ENCODE measurements at places on chromosomes 3 and 15.
A peak's percentile ranks its signal among the peaks of the same experiment; 100 is the strongest.

GRCh38 chr3:46527239-46527638 is 29.5 kb downstream of the RTP3 start:
- DNase-seq: no peak

GRCh38 chr15:76198456-76199105 is 112.7 kb downstream of the ETFA start:
- no peak for DNase-seq

DNA sequence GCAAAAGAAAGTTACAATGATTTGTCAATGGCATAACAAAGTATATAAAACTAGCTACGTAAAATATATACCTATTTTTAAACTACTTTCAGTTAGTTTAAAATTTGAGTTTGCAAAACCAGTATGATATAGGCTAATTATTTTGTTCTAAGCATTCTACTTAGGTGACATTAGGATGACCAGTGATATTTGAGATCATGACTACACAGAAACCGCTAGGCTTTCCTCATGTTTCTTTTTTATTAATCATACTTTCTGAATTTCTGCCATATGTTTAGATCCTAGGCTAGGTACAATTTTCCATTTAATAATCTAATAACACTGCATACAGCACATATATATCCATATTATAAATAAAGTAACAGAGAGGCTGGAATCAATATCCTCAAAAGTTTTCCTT is 52.4 kb upstream of the XRN1 start:
- no peak for DNase-seq

DNA sequence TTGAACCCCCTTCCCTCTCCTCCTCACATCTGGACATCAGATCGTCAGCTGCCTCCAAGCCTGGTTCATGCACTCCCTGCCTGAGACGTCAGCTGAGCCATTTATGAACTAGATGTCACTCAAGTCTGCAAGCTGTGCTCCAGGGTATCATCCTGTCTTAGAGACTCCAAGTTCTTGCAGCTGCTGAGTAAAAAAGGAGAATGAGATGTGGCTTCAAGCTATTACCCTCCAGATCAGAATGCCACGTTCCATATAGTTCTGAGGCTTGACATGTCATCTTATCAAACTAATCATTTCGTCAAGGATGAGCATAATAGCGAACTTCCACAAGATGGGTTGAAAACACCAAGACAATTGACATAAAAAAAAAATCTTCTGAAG is 766.3 kb downstream of the TBL1XR1 start:
- DNase-seq: no peak

GRCh38 chr3:36600404-36600803 is 163.9 kb downstream of the DCLK3 start:
- DNase-seq: no peak

GRCh38 chr15:68614286-68615035 is 35.7 kb downstream of the CORO2B start:
- no peak for DNase-seq

GRCh38 chr15:45921376-45921775 is 286.5 kb downstream of the SQOR start:
- no peak for DNase-seq

- DNase-seq: no peak
These were observed 112.1 kb downstream of the SLCO3A1 start for GRCh38 chr15:91965501-91966193.

DNA sequence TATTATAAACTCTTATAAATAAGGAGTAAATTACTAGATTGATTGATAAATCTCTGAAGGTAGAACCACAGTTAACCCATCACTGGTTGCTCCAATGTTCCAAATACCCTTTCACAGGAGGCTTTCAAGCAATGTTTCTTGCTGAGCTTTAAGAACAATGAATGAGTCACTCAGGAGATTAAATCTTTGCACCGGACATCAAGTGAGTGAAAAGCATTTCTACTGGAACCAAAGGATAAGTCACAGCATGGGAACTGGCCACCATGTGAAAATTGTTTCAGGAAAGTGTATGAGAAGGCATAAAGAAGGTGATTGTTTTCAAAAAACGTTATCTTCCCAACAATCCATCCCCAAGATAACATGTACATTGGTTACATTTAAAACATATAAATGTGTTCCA is 90.6 kb downstream of the CNTN3 start:
- DNase-seq: no peak

GRCh38 chr3:195258449-195259153 is 12.4 kb downstream of the XXYLT1 start:
- DNase-seq: no peak

- DNase-seq: peak; percentile 86
These were observed 6.0 kb upstream of the CEMIP start for GRCh38 chr15:80773122-80773551.

- no peak for DNase-seq
These were observed 11.0 kb upstream of the MEIS2 start for GRCh38 chr15:37111427-37111717.

DNA sequence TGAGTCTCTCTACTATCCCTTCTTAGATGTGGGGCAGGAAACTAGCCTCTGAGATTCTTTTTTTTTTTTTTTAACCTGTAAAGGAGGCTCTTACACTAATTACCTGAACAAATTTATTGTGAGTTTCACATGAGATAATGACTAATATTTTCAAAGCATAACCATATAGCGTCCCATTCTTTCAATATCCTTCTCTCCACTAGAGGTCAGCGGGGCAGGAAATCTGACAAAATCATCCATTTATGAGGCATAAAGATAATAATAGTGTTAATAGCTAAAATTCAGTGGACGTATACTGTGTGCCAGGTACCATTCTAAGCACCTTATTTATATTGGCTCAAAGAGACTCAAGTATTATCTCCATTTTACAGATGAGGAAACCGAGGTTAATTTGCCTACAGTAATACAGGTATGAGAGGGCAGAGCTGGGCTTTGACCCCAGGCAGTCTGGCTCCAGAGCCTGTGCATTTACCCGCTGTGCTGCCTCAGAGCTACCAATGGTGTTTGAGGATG is 16.3 kb upstream of the SMAD6 start:
- no peak for DNase-seq

- DNase-seq: no peak
These were observed 56.6 kb upstream of the APEH start for GRCh38 chr3:49617390-49618013.

GRCh38 chr3:126300001-126300760 is 57.0 kb downstream of the KLF15 start:
- no peak for DNase-seq

DNA sequence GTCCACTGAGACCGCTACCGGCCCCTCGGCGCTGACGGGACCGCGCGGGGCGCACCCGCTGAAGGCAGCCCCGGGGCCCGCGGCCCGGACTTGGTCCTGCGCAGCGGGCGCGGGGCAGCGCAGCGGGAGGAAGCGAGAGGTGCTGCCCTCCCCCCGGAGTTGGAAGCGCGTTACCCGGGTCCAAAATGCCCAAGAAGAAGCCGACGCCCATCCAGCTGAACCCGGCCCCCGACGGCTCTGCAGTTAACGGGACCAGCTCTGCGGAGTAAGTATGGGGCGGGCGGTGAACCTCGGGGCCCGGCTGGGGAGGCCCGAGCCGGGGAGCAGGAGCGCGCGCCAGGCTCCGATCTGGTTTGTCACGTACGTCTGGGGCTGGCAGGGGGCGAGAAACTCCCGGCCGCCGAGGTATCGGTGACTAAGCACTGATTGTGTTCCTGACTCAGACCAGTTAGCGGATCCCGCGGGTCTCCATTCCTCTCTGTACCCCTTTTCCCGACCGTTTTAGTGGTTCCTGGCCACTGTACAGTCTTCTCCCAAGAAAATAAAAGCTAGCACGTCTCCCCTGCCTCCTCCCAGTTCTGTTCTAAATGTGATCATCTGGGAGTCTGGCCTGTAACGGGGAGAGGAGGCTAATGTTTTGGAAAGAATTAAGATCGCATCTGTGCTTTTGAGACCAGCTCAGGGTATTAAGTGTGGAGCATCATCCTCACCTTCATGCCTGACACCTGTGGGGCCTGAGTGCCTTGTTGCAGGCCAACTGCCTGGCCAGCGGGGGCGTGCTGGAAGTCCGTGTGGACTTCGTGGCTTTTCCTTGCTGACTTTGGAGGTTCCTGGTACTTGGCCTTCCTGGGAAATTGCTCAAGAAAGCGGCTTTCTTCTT is 691 bp downstream of the MAP2K1 start:
- no peak for DNase-seq

DNA sequence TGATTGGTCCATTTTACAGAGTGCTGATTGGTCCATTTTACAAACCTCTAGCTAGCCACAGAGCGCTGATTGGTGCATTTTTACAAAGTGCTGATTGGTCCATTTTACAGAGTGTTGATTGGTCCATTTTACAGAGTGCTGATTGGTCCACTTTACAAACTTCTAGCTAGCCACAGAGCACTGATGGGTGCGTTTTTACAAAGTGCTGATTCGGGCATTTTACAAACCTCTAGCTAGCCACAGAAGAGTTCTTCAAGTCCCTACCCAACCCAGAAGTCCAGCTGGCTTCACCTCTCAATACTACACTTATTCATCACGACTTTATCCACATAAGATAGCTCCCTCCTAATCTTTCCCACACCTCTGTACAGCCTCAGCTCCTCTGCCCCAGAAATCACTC is 899.8 kb downstream of the TUSC7 start:
- no peak for DNase-seq

DNA sequence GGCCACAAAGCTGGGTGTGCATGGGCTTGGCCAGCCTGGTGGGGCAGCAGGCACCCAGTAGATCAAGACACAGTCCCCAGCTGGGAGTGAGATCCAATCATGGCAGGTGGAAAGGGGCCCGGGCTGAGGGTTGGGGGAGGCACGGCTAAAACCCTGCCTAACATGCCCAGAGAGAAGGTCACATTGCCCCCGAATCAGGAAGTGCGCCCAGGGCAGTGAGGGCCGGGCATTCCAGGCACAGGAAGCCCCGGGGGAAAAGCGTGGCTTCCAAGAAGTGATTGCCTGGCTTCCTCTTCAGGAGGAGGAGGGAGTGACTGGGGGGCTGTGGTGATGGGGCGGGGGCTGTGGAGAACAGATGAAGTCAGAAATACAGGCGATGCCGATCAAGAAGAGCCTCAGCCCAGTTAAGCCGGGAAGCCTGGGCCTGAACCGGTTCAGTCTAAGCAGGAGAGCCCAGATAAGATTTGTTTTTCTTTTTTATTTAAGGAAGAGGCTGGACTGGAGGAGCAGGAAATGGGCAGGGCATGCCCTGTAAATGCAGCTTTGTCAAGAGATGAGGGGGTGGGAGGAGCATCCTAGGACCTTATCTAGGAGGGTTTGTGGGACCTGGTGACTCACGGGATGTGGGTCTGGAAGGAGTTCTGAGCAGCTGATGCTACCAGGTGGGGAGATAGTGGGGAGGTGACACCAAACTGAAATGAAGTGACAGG is 83.9 kb downstream of the CHSY1 start:
- DNase-seq: no peak

GRCh38 chr3:11622586-11623550 is 20.8 kb downstream of the VGLL4 start:
- DNase-seq: no peak

- DNase-seq: no peak
These were observed 3.2 kb downstream of the XYLB start for GRCh38 chr3:38349684-38350359.

- DNase-seq: no peak
These were observed 134.7 kb downstream of the NR2E3 start for GRCh38 chr15:71945012-71945411.

- DNase-seq: no peak
These were observed 37.0 kb downstream of the ABHD2 start for GRCh38 chr15:89125088-89125826.

DNA sequence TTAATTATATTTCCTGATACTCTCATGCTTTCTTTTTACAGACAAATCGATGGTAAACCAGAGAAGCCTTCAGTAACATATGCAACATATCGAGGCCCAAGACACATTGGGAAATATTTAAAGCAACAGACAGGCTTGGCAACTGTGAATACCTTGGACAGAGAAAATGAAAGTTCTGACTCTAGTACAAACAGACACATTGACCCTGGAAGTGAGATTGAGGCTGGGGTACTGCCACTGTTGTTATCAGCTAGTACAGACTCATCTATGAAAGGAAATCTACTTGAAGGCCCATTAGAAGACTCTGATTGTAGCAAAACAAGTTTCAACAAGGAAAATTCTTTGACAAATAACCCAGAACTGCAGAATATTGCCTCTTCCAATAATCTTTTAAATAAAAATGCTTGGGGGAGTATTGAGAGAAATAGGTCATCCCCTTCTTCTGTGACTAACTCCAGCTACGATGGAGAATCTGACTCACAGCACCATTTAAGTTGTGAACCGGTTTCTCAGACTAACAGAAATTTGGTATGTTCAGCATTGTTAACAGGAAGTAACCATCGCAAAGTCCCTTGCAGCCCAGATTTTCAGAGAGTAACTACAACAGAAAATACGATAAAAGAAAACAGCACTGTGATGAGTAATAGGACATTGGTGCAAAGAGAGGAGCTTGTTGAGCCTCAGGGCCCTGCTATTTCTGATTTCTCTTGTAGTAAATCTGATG is 50.2 kb downstream of the CRYBG3 start:
- DNase-seq: peak; percentile 84

- no peak for DNase-seq
These were observed 838.5 kb downstream of the IGSF11 start for GRCh38 chr3:118196183-118196582.

DNA sequence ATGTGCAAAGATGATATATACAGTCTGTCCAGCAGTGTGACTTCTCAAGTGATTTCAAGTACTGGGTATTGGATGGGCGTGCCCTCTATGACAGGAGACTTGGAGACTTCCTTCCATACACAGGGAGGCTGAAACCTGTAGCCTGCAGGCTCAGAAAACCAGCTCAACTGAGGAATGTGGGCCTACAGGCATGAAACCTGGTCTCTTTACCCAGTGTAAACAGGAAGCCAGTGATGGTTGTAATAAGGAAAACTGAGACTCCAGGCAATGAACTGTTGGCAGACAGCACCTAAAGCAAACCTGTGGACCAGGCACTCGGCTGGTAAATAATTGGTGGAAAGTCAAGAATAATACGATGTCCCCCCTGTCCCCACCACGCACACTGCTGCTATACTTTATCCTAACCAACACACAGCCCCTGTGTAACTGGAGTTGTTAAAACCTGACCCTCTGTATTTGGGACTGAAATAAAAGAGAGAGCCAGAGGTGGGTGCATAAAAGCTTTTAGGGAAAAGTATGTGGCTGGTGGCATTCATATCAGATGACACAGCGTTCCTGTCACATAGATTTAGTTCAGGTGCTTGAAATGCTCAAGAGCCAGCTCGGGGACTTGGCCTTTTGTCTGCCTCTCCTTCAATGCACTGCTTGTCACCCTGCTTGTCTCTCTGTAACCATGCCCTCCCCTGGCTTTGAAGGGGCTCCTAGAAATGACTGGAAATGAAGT is 144.7 kb downstream of the TPRG1 start:
- DNase-seq: no peak

- no peak for DNase-seq
These were observed 626.0 kb downstream of the RBMS3 start for GRCh38 chr3:29906906-29907305.

GRCh38 chr3:195133013-195133412 is 137.9 kb downstream of the XXYLT1 start:
- no peak for DNase-seq

DNA sequence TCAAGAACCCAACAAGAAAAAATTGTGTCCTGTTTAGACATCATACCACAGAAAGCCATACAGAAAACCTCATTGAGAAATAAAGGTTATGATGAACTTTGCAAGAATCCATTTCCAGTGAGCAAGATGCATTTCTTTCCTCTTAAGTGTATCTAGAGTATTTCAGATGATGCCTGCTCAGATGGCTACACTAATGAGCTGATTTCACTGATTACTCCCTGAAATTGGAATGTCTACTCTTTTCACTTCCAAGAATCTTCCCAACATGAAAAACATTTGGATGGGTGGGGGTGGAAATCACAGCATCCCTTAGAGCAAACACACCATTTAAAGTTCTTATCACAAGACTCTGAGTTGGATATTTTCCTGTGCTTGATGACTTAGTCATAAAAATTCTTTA is 41.4 kb upstream of the IL12A start:
- no peak for DNase-seq
